ENCODE measurements at places on chromosomes 16 and 17. TPM values are rescaled to one million over a fixed set of nuclear protein-coding genes. Genes with fewer than 3 reads are reported as not detected.

DNA sequence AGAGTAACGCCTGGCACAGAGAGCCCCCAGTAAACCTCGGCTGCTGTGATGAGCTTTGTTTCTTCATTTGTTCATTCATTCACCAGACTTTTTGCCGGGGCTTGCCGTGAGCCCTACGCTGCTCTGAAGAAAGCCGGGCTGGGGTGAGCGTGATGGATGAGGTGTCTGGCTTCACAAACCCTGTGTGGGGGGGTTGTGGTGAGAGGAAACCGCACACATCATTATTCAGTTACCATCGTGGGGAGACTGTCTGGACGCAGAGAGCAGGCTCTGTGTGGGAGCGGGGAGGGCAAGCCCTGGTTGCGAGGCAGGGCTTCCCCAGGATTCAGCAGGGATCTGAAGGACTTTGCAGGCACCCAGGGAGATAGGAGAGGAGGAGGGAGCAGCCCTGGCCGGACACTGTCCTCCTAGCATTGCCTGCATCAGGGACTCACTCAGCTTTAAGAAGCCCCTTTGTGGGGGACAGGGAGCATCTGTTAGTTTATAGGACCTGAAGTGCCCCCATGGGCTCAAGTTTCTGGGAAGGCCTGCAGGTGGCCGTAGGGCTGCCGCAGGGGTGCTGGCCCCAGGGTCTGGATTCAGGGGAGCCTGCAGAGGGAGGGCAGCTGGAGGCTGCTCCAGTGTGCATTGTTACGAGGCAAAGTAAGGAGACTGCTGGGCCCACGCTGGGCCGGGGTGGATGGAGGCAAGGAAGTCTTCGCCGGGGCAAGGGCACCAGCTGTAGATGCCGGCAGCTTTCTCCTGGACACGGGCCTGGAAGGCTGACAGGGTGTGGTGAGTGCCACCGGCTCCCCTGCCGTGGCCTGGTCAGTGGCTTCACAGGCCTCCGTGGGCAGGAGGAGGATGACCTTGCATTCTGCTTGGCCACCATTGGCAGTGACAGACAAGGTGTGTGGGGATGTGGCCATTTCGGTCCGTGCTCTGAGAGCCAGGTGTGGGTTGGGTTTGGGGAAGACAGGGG lies 334.5 kb downstream of the SEC14L1 start:
- H3K27ac ChIP-seq: peak overlapping the region; percentile 73
- peak; percentile 56 for DNase-seq
- peaks cover 75% of the 10 kb centered on the region for H3K36me3 ChIP-seq
- peaks cover 91% of the 10 kb centered on the region for H3K4me1 ChIP-seq
- peak overlapping the region; percentile 37 for H3K4me3 ChIP-seq

DNA sequence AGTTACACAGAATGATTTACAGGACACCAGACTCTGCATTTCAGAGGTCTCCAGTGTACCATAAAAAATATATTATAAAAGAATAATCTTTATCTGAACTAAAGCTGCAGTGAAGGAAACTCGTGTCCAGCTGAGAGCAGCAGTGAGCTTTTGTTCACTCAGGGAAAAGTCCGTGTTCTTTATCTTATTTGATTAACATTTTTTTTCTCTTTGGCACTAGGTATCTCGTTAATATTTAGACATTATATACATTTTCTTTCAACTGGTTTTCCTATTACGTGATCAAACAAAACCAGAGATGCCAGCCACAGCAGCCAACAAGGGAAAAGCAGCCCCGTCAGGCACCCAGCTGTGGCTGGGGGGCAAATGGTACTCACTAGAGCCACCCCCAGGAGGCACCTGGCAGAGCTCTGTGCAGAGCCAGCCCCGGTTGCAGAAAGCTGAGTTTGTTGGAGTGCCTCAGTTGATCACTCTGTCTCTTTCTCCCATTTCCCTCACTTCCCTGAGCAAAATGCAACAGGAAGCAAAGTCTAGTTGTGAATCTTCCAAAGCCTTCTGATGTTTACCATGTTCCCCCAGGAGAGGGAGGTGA lies 1.1 kb upstream of the HS3ST4 start:
- peaks cover 50% of the 10 kb centered on the region for H3K27me3 ChIP-seq
- DNase-seq: no peak
- no peak overlapping the region for H3K27ac ChIP-seq
- H3K36me3 ChIP-seq: no peaks in the 10 kb centered on the region
- no peak overlapping the region for H3K4me3 ChIP-seq

DNA sequence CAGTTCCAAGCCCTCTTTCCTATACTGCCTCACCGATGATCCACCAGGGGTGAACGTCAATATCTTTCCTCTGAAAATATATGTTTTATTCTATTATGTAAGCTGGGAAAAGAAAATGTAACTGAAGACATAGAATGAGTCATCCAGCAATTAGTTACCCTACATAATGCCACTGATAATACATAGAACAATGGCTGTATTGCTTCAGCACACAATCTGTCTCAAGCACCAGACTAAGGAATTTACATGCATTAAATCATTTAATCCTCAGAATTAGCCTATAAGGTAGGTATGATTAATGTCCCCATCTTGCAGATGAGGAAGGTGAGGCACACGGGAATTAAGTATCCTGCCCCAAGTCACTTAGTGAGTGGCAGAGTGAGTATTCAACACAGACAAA lies 472.8 kb downstream of the TOX3 start:
- DNase-seq: no peak
- H3K4me3 ChIP-seq: no peak overlapping the region
- no peaks in the 10 kb centered on the region for H3K27me3 ChIP-seq

DNA sequence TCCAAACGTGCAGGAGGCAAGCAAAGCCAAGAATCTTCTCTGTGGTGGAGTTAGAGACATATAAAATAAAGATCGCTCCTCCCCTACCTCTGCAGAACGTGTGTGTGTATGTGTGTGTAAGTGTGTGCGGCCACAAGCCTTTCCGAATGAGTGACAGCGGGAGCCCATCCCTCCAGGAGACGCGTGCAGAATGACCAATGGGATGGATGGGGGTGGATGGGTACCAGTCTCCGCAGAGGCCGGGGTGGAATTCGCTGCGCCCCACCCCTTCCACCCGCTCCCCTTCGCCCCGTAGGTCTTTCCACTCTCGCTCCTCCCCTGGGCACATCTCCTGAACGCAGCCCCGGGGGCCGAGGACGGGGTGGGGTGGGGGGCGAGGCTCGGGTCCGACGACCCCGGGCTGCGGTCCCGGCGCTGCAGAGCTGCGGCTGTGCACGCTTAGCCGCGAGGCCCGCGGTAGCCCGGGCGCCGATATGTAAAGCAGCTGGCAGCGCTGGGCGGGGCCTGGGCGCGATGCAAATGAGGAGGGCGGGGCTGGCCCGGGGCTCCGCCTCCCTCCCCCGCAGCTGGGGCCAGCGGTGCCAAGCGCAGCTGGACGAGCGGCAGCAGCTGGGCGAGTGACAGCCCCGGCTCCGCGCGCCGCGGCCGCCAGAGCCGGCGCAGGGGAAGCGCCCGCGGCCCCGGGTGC lies at the start of gene PRKCB:
Gene PRKCB (plus strand): TSS at position 594 of the 688 bp plus-strand sequence.
- H3K4me3 ChIP-seq: peak within 1 kb of the TSS; percentile 96
- peaks cover 3% of the 10 kb centered on the region for H3K27me3 ChIP-seq
- peaks cover 36% of the 10 kb centered on the region for H3K36me3 ChIP-seq

GRCh38 chr16:88281858-88282563 lies 100.7 kb upstream of the ZNF469 start:
- H3K36me3 ChIP-seq: no peaks in the 10 kb centered on the region
- H3K4me3 ChIP-seq: no peak overlapping the region
- no peaks in the 10 kb centered on the region for H3K27me3 ChIP-seq

GRCh38 chr17:15095935-15096334 lies 169.2 kb downstream of the PMP22 start:
- no peaks in the 10 kb centered on the region for H3K27me3 ChIP-seq
- H3K36me3 ChIP-seq: no peaks in the 10 kb centered on the region
- no peak overlapping the region for H3K4me3 ChIP-seq
- no peak overlapping the region for H3K27ac ChIP-seq
- no peak for DNase-seq

- H3K27me3 ChIP-seq: peaks cover 23% of the 10 kb centered on the region
- H3K4me3 ChIP-seq: no peak overlapping the region
- H3K27ac ChIP-seq: no peak overlapping the region
- H3K4me1 ChIP-seq: peaks cover 20% of the 10 kb centered on the region
- peaks cover 2% of the 10 kb centered on the region for H3K36me3 ChIP-seq
Observed at GRCh38 chr17:57925361-57925990, 29.7 kb downstream of the CUEDC1 start.

GRCh38 chr17:34024386-34024785 lies 230.7 kb upstream of the CCL2 start:
- no peaks in the 10 kb centered on the region for H3K36me3 ChIP-seq
- H3K4me1 ChIP-seq: no peaks in the 10 kb centered on the region
- no peak overlapping the region for H3K27ac ChIP-seq
- DNase-seq: no peak
- H3K4me3 ChIP-seq: no peak overlapping the region

- H3K36me3 ChIP-seq: peaks cover 2% of the 10 kb centered on the region
- H3K4me1 ChIP-seq: no peaks in the 10 kb centered on the region
- H3K4me3 ChIP-seq: no peak within 1 kb of the TSS
- peaks cover 33% of the 10 kb centered on the region for H3K27me3 ChIP-seq
- DNase-seq: no peak
Observed at GRCh38 chr16:8589900-8590688, at the start of gene TMEM114. TMEM114 (minus strand) TSS chr16:8590511; CDS start chr16:8589838, 673 bp downstream.

GRCh38 chr17:72614871-72615626 lies 477.4 kb downstream of the SLC39A11 start:
- no peak overlapping the region for H3K4me3 ChIP-seq
- H3K36me3 ChIP-seq: no peaks in the 10 kb centered on the region
- DNase-seq: no peak
- peaks cover 47% of the 10 kb centered on the region for H3K27me3 ChIP-seq
- peaks cover 23% of the 10 kb centered on the region for H3K4me1 ChIP-seq
- H3K27ac ChIP-seq: no peak overlapping the region

- no peak overlapping the region for H3K4me3 ChIP-seq
- no peaks in the 10 kb centered on the region for H3K36me3 ChIP-seq
- no peak for DNase-seq
- H3K27me3 ChIP-seq: no peaks in the 10 kb centered on the region
- H3K27ac ChIP-seq: no peak overlapping the region
- H3K4me1 ChIP-seq: no peaks in the 10 kb centered on the region
Observed at GRCh38 chr17:6172642-6173330, 102.6 kb downstream of the WSCD1 start.

DNA sequence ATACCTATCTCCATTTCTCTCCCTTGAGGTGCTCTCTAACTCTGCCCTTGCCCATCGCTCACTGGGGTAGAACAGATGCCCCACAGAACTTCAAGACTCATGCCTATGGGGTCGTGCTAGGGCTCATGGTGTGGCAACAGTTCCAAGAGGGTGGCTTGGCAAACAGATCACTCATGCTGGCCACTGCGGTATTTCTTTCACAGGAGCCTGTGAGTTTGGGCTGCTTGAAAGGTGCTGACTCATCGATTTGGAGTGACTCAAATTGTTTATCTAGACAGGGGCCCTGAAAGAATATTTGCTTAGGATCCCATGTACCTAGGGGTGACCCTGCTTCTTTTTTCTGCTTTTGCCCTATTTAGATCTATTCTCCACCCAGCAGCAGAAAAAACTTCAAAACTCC lies 69.9 kb downstream of the IRX5 start:
- H3K27me3 ChIP-seq: no peaks in the 10 kb centered on the region
- no peaks in the 10 kb centered on the region for H3K36me3 ChIP-seq
- DNase-seq: no peak
- no peaks in the 10 kb centered on the region for H3K4me1 ChIP-seq

DNA sequence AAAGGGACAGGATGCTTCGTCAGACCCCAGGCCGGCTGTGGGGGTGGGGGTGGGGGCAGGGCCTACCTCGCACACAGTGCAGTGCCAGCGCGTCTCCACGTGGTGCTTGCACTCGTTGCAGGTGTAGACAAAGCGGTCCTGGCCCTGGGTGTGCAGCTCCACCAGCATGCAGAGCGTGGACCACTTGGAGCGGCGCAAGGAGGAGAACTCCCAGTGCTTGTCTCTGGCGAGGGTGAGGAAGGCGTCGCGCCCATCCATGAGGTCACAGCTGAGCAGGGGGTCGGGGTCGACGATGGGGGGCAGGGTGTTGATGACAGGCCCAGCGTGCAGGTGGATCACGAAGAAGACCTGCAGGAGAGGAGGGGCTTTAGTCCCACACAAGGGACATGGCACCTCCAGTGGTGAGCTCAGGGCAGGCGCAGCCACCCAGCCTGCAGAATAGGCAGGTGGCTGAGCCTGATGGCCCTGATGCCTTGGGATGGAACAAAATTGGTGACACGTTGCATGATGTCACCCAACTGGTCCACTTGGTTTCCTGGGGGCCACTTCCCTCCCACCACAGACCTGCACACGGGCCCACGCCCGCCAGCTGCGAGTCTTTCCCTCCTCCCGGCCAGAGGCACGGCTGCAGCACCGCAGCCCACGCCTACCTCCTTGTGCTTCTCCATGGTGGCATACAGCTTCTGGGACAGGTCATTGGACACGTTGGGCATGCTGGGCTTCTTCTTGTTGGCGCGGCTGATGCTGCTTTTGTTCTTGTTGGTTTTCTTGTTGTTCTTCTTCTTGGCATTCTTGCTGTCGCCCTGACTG lies 14.0 kb upstream of the TRAP1 start:
- H3K4me1 ChIP-seq: peaks cover 2% of the 10 kb centered on the region
- no peaks in the 10 kb centered on the region for H3K27me3 ChIP-seq
- DNase-seq: no peak
- peak overlapping the region; percentile 57 for H3K27ac ChIP-seq

- no peaks in the 10 kb centered on the region for H3K27me3 ChIP-seq
- no peaks in the 10 kb centered on the region for H3K36me3 ChIP-seq
- no peak overlapping the region for H3K4me3 ChIP-seq
- H3K4me1 ChIP-seq: peaks cover 20% of the 10 kb centered on the region
- H3K27ac ChIP-seq: no peak overlapping the region
- DNase-seq: no peak
Observed at GRCh38 chr16:11372073-11372828, 27.0 kb downstream of the RMI2 start.

GRCh38 chr16:88967830-88968588 lies 9.0 kb downstream of the CBFA2T3 start:
- peaks cover 1% of the 10 kb centered on the region for H3K27me3 ChIP-seq
- peaks cover 9% of the 10 kb centered on the region for H3K4me1 ChIP-seq
- DNase-seq: no peak
- H3K27ac ChIP-seq: no peak overlapping the region
- no peak overlapping the region for H3K4me3 ChIP-seq

DNA sequence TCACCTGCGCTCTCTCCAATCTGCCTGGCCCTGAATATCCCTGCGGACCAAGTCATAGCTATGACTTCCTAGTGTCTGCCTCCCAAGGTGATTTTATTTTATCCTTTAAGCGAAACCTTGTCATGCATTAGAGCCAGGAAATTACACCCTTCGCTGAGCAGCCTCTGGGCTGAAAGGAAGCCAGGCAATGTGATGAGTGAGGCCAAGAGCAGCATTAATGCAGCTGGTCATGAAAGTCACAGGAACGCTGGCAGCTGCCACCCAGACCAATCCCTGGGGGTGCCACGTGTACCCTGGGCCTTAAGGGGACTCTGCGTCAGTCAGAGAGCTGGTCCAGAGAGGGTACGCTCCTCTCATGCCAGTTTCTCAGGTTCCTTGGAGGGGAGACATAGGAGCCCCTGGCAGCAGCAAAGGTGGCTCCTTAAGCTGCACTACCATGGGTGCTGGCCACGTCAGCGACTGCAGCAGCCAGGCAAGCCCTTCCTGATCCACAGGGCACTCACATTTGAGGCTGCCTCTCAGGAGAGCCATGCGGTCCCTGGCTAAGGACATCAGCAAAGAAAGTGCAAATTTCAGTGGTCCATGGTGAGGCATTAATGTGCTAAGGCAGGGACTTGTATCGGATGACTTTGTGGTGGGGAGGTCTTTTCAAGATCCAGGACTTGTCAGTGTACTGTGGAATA lies 42.7 kb upstream of the WSCD1 start:
- H3K27ac ChIP-seq: no peak overlapping the region
- no peak overlapping the region for H3K4me3 ChIP-seq
- DNase-seq: no peak
- peaks cover 2% of the 10 kb centered on the region for H3K27me3 ChIP-seq

The APOBR gene
- 21.4 TPM for total RNA-seq

The CNGB1 gene
- not detected for total RNA-seq

The KRT9 gene
- not detected for total RNA-seq

The FKBP10 gene
- total RNA-seq: 0.44 TPM

The INCA1 gene
- 0.50 TPM for total RNA-seq

The PABPN1L gene
- not detected for total RNA-seq

The ARHGAP23 gene
- total RNA-seq: 0.17 TPM

Measured in activated CD4-positive, alpha-beta T cell treated with anti-CD3 and anti-CD28 coated beads, Interleukin-2, amount 10 ng/mL, durations not matched to agents 7 days and 5 days (primary cell).